ENCODE measurements at places on chromosomes 2 and 18.
A peak's percentile ranks its signal among the peaks of the same experiment; 100 is the strongest.

DNA sequence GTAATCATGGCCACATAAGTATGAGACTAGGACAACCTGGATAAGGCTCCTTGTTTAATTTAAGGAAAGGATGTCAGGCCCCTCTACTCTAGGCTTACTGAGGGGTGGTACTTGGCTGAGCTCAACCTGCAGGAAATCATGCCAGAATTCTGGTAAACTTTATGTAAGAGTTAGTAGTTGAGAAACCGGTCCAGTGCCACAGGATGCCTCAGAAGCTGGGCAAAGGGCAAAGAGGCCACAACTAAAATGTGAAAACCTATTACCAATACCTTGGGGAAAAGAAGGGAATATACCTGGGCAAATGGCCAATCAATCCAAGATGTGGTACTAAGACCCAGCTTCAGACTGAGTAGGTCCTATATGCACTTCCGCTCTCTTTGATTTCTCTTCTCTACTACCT lies 86.7 kb downstream of the ITSN2 start:
- no peak for DNase-seq

- DNase-seq = no peak
These were observed 90.3 kb downstream of the CCDC178 start for GRCh38 chr18:33350256-33350655.

DNA sequence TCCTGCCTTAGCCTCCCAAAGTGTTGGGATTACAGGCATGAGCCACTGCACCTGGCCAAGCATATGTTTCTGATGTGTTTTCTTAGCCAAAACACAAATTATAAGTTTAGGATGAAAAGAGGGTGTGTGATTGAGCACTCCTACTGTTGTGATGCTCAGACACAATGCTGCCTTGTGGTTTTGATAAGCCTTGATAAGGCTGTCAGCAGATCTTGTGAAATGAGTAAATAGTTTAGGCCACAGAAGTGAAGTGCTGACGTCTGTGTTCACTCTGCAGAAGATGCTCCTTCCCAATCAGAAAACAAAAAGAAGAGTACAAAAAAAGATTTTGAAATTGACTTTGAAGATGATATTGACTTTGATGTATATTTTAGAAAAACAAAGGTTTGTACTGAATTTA lies 24.3 kb downstream of the NCAPH start:
- DNase-seq = no peak

DNA sequence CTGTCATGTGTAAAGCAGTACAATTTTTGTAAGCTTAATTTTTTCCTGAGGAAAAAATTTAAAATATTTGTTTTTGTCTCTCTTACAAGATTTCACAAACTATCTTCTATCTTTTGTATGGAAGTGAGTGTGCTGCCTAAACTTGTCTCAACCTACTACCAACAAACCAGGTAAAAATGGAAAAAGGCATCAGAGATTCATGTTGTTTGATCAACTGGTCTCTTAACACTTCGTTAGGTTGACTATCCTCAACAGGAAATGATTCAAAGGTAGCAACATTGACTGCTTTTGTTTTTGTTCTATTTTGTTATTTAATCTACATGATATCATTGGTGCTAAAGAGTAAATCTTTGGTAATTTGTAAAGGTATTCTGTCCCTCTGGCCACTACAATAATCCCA lies 47.7 kb upstream of the RND3 start:
- no peak for DNase-seq

- DNase-seq = no peak
These were observed 39.3 kb downstream of the NAPG start for GRCh38 chr18:10564975-10565773.

DNA sequence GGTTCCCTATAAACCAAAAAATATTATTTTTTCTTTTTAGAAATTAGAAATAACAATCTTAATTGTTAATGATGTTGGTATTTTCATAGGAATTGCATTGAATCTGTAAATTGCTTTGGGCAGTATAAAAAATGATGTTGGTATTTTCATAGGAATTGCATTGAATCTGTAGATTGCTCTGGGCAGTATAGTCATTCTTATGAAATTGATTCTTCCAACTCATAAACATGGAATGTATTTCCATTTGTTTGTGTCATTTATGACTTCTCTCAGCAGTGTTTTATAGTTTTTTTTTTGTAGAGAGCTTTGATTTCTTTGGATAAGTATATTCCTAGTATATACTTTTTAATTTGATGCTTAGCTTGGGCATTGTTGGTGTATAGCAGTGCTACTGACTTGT lies 82.0 kb upstream of the NT5C1B start:
- DNase-seq = no peak

DNA sequence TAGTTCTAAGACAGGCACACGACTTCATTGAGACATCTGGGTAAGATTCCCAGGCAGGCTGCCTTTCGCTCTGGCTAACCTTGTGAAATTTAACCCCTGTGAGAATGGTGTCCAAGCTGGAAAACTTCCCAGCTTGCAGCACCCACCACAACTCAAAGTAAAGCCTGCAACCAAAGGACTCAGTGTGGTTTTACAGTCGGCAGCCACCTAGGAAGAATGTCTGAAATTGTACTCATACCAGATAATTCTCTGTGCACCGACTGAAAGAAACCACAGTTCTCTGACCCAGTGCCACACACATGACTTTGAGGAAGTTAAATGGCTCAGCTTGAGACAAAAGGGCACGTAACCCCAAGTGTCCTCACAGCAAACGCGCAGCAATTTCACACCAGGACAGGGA lies 125.7 kb downstream of the RBMS1 start:
- peak; percentile 22 for DNase-seq

DNA sequence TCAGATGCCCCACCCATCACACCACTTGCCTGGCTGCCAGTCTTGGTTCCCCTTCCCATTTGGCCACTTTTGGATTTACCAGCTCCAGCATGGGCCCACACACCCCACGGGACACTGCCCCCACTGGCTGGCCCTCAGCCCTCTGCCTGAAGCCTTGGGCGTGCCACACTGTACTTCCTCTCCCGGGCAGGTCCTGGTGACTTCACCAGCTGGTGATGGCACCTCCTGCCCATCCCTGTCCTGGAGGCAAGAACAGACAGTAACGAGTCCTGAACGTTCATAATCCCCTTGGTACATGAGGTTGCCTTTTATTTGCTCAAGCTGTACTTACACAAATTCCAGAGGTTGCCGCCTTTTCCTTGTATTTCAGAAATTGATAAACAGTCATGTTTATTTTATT lies 81.1 kb downstream of the TMEM17 start:
- DNase-seq = no peak

GRCh38 chr18:76530846-76531245 lies 35.8 kb upstream of the ZNF516 start:
- no peak for DNase-seq
